ENCODE measurements at places on chromosomes 3 and 15.

DNA sequence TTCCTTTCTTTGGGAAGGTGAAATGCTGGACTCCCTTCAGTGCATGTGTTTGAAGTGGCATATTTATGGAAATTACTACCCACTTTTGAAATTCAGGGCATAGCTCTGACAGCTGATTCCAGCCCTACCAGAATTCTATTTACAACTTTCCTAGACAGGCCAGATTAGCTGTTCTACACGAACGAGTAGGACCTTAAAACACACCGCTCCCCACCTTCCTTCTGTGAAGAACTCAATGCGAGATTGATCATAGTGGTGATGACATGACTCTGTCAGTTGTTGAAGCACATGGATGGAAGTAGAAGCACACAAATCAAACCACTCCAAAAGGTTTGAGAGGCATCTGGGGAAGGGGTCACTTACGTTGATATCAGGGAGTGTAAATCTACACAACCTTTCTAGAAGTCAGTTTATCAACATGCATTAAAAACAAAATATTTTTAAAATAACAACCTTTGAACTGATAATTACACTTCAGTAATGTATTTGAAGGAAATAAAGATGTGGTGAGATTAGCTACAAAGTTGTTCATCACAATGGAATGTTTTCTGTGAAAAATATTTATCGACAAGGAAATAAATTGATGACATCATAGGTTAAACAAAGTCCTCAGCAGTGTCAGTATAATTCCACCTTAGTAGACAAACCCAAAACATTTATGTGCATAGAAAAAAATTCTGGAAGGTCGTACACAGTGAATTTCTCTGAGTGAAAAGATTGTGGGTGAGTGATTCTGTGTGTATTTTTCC, 29.8 kb downstream of the RARB start:
- H3K4me1 ChIP-seq, result peaks cover 16% of the 10 kb centered on the region
- no peaks in the 10 kb centered on the region for H3K27me3 ChIP-seq
- H3K36me3 ChIP-seq, result no peaks in the 10 kb centered on the region
- DNase-seq, result no peak
- H3K27ac ChIP-seq, result no peak overlapping the region

- peak; percentile 42 for DNase-seq
- no peak overlapping the region for H3K27ac ChIP-seq
- peaks cover 35% of the 10 kb centered on the region for H3K27me3 ChIP-seq
- peaks cover 40% of the 10 kb centered on the region for H3K4me1 ChIP-seq
- H3K36me3 ChIP-seq, result peaks cover 4% of the 10 kb centered on the region
Observed at GRCh38 chr3:158106766-158107471, 699 bp upstream of the SHOX2 start.

- no peak overlapping the region for H3K4me3 ChIP-seq
- no peaks in the 10 kb centered on the region for H3K27me3 ChIP-seq
- no peaks in the 10 kb centered on the region for H3K36me3 ChIP-seq
- no peaks in the 10 kb centered on the region for H3K4me1 ChIP-seq
Observed at GRCh38 chr3:61152071-61152470, 99.2 kb downstream of the FHIT start.

- H3K27ac ChIP-seq, result peak overlapping the region; percentile 70
- DNase-seq, result no peak
- H3K4me3 ChIP-seq, result peak overlapping the region; percentile 89
Observed at GRCh38 chr3:142027735-142028134, 121.6 kb downstream of the TFDP2 start.

DNA sequence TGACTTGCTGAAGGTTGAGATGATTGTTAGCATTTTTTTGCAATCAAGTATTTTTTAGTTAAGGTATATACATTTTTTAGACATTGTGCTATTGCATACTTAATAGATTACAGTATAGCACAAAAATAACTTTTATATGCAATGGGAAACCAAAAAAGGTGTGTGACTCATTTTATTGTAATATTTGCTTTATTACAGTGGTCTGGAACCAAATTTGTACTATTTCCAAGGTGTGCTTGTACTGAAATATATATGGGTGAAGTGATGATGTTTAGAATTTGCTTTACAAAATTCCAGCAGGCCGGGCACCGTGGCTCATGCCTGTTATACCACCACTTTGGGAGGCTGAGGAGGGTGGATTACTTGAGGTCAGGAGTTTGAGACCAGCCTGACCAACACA, 29.1 kb upstream of the TBC1D23 start:
- no peak overlapping the region for H3K27ac ChIP-seq
- DNase-seq, result no peak
- no peak overlapping the region for H3K4me3 ChIP-seq
- no peaks in the 10 kb centered on the region for H3K36me3 ChIP-seq

DNA sequence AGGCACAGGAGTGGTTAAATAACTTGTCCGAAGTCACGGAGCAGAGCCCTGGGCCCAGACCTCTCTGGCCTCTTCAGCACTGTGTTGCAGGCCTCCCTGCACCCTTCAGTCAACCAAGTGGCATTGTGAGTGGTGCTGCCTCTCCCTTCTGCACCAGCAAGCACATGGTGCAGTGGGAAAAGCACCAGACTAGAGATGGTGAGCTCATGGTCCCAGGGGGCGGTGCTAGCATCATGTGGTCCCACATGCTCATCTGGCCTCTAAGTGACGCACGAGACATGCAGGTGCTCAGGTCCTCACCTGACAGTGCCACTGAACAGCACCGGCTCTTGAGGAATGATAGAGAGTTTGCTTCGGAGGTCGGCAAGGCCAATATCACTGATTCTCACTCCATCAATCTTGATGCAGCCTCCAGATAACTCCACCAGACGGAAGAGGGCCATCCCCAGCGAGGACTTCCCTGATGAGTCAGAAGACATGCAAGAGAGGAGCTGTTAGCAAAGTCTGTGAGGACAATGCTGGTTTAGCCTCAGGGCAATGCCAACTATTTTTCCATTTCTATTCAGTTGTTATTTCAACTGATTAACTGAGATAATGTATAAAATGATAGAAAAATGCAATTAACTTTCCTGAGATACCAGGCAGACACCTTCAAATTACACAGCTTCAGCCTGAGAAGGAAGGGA, 53.1 kb upstream of the PARL start:
- no peak for DNase-seq
- H3K27me3 ChIP-seq, result peaks cover 2% of the 10 kb centered on the region
- peaks cover 19% of the 10 kb centered on the region for H3K4me1 ChIP-seq
- H3K27ac ChIP-seq, result no peak overlapping the region

GRCh38 chr3:169604118-169604517, 59.4 kb downstream of the MECOM start:
- no peak overlapping the region for H3K27ac ChIP-seq
- peaks cover 4% of the 10 kb centered on the region for H3K36me3 ChIP-seq
- no peaks in the 10 kb centered on the region for H3K27me3 ChIP-seq
- no peaks in the 10 kb centered on the region for H3K4me1 ChIP-seq
- DNase-seq, result no peak

GRCh38 chr3:19267040-19267439, 118.7 kb downstream of the KCNH8 start:
- no peaks in the 10 kb centered on the region for H3K36me3 ChIP-seq
- no peak for DNase-seq
- H3K4me3 ChIP-seq, result no peak overlapping the region
- H3K4me1 ChIP-seq, result no peaks in the 10 kb centered on the region
- no peak overlapping the region for H3K27ac ChIP-seq

GRCh38 chr3:164417955-164418354, 660.3 kb downstream of the SI start:
- no peaks in the 10 kb centered on the region for H3K36me3 ChIP-seq
- H3K4me3 ChIP-seq, result no peak overlapping the region
- no peaks in the 10 kb centered on the region for H3K4me1 ChIP-seq

GRCh38 chr3:54357301-54357700, 234.9 kb downstream of the CACNA2D3 start:
- H3K27me3 ChIP-seq, result no peaks in the 10 kb centered on the region
- H3K4me3 ChIP-seq, result no peak overlapping the region
- no peak for DNase-seq
- H3K36me3 ChIP-seq, result no peaks in the 10 kb centered on the region
- H3K27ac ChIP-seq, result no peak overlapping the region
- no peaks in the 10 kb centered on the region for H3K4me1 ChIP-seq

- no peak for DNase-seq
- no peaks in the 10 kb centered on the region for H3K4me1 ChIP-seq
- H3K36me3 ChIP-seq, result peaks cover 15% of the 10 kb centered on the region
- H3K27me3 ChIP-seq, result no peaks in the 10 kb centered on the region
Observed at GRCh38 chr15:64213646-64214045, 50.8 kb upstream of the PPIB start.

DNA sequence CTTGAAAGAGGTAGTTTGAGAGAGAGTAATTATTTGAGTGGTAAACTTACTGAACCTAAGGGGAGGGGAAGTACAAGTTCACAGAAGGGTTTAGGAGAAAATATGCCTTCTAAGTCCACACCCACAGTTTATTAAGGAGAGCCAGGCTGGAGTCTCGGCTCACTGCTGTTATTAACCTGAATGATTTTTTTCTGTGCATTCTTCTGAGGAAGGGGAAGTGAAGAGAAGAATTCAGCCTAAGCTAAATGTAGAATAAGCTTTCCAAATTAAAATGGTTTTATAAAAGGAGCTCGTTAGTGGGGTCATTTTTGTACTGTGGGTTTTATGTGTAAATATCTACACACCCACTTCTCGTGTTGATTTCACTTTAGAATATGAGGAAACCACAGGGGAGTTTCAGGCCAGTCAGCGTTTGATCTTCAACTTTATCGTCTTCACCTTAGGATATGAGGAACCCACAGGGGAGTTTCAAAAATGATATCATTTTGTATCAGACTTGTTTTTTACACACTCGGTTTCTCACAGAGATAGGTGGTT, 1.5 kb downstream of the WHAMM start:
- H3K4me3 ChIP-seq, result peak overlapping the region; percentile 95
- H3K27me3 ChIP-seq, result peaks cover 3% of the 10 kb centered on the region
- H3K36me3 ChIP-seq, result no peaks in the 10 kb centered on the region
- DNase-seq, result no peak
- H3K4me1 ChIP-seq, result peaks cover 10% of the 10 kb centered on the region

Data from endothelial cell (in vitro differentiated cells).